H7 (cell line): ENCODE measurements at places on chromosomes 7 and 10. TPM values are rescaled to one million over a fixed set of nuclear protein-coding genes. Genes with fewer than 3 reads are reported as not detected.

Gene LRRD1
- total RNA-seq, result not detected in 2 replicates

Gene SBDS
- total RNA-seq, result 21.8 and 26.5 TPM in 2 replicates

Gene EBF3
- total RNA-seq, result 0.76 and 1.4 TPM in 2 replicates

Gene SHOC2
- total RNA-seq, result 17.5 and 19.3 TPM in 2 replicates

Gene CUZD1
- total RNA-seq, result 0.11 and 1.1 TPM in 2 replicates
